DND-41 (cell line): ENCODE measurements at places on chromosomes 7 and 10.

DNA sequence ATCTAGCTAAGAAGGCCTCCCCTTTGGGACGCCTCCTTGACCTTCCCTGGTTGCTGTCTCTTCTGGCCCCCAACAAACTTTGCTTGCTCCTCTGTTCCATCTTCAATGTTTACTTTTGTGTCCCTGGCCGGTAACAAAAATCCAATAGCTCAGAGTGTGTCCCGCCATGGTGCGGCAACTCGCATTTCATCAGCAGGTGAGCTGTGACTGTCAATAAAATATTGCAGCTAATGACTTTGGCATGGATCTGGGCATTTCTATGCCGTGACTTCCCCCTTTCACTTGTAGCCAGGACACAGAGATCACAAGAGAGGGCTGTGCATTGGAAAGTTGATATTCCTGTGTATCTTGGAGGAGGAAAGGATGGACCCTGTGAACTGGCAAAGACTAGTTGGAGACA lies 317.6 kb downstream of the RPS24 start:
- no peak for DNase-seq

DNA sequence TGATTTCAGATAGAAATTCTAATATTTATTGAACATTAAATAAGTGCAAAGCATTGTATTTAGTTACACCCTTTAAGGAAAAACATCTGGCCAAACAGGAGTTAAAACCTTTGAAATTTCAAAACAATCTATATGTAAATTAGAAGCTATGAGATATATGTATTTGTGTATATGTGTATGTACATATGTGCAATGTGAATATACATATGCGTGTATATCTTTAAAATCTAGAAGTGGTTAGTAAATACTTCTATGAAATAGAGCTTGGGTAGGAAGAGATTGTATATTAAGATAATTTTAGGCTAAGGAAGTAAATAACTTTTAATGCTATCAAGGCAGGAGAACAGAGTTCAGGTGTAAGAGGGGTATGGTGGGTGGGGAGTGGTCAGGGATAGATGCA lies 9.3 kb downstream of the WEE2 start:
- DNase-seq: no peak

DNA sequence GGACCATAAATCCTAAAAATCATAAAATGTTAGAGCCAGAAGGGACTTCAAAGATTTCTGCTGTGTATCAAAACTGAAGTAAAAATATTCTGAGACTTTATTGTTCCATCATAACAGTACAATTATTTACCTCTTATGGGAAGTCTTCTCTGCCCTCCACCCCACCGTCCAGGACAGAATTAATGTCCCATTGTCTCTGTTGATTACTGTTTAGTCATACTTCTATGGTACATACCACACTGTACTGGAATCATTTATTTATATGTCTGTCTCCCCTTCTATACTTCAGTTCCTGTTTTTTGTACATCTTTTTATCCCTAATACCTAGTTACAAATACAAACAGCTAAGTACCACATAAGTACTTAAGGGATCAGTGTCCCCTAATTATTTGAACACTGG lies 91.4 kb upstream of the CAPZA2 start:
- no peak for DNase-seq

GRCh38 chr10:94376865-94377264 lies 14.1 kb upstream of the NOC3L start:
- no peak for DNase-seq
